ENCODE measurements at places on chromosomes 3 and 15. TPM values are rescaled to one million over a fixed set of nuclear protein-coding genes. Genes with fewer than 3 reads are reported as not detected.
A peak's percentile ranks its signal among the peaks of the same experiment; 100 is the strongest.

GRCh38 chr3:152742368-152743347 is 92.3 kb upstream of the P2RY1 start:
- peaks cover 1% of the 10 kb centered on the region for H3K27me3 ChIP-seq
- H3K4me3 ChIP-seq = no peak overlapping the region
- no peaks in the 10 kb centered on the region for H3K4me1 ChIP-seq
- H3K27ac ChIP-seq = no peak overlapping the region
- H3K36me3 ChIP-seq = no peaks in the 10 kb centered on the region

GRCh38 chr15:29455055-29455454 is 185.4 kb upstream of the NSMCE3 start:
- DNase-seq = no peak
- no peaks in the 10 kb centered on the region for H3K27me3 ChIP-seq
- no peak overlapping the region for H3K27ac ChIP-seq

DNA sequence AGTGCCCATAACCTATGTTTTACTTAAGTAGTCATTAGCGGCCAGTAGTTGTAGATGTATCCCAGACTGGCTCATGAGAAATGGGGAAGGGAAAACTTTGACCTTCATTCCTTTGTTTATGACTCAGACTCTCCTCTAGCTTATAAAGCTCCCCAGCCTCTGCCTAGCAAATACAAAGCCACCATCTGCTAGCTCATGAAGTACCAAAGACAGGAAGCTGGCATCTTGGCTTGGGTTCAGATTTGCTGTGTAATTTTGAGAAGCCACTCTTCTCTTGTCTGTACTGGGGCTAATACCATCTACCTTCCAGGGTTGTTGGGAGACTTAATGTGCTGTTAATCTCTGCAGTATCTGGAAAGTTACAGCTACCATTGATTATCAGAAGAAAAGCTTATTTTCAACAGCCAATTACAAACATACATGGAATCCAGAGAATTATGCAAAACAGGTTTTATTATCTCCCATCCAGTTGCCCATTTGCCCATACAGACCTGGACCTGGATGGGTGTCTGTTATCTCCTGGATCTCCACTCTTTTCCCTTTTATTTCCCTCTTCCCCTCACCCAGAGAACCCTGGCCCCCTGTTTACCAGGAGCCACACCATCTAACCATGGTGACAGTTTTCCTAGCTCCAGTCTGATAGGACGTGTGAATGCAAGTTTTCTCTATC is 153.8 kb downstream of the SEMA6D start:
- no peak overlapping the region for H3K27ac ChIP-seq
- no peak for DNase-seq
- peaks cover 3% of the 10 kb centered on the region for H3K27me3 ChIP-seq
- H3K4me1 ChIP-seq = no peaks in the 10 kb centered on the region

DNA sequence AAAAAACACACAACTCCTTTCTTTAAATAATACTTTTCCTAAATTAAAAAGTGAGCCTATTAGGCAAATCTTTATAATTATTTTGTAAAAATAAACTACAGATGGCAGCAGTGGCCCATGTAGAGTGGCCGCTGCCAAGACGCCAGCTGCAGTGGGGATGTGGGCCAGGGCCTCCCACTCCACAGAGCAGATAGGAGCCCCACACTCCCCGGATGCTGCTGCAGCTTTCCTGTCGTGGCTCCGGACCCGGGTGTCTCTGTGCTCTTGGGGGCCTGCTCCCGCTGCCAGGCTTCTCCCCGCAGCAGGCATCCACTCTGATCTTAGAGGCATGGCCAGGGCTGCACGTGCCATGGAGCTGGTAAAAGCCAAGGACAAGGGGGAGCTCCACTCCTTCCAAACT is 67.5 kb downstream of the PROS1 start:
- H3K4me1 ChIP-seq = no peaks in the 10 kb centered on the region
- no peaks in the 10 kb centered on the region for H3K36me3 ChIP-seq
- no peaks in the 10 kb centered on the region for H3K27me3 ChIP-seq
- no peak for DNase-seq

Gene CHDH
- total RNA-seq = 0.02 TPM

Gene LYZL4
- total RNA-seq = not detected

- peak; percentile 19 for DNase-seq
- H3K27ac ChIP-seq = no peak overlapping the region
- H3K36me3 ChIP-seq = peaks cover 1% of the 10 kb centered on the region
Measured at GRCh38 chr3:13425689-13426088, 5.6 kb upstream of the NUP210 start.

Gene SLC2A2
- total RNA-seq = not detected

Gene TEX55
- total RNA-seq = not detected

- no peaks in the 10 kb centered on the region for H3K36me3 ChIP-seq
- no peak overlapping the region for H3K4me3 ChIP-seq
- H3K27me3 ChIP-seq = no peaks in the 10 kb centered on the region
- no peak for DNase-seq
Measured at GRCh38 chr3:147089286-147089685, 317.1 kb downstream of the ZIC4 start.

GRCh38 chr3:188278717-188279324 is 124.9 kb downstream of the LPP start:
- no peak for DNase-seq
- H3K4me1 ChIP-seq = peaks cover 23% of the 10 kb centered on the region
- peaks cover 2% of the 10 kb centered on the region for H3K36me3 ChIP-seq
- no peak overlapping the region for H3K4me3 ChIP-seq
- H3K27ac ChIP-seq = no peak overlapping the region
- no peaks in the 10 kb centered on the region for H3K27me3 ChIP-seq

Gene CACNA1D
- not detected for total RNA-seq

Gene AQR
- 36.4 TPM for total RNA-seq

- no peak overlapping the region for H3K4me3 ChIP-seq
- no peaks in the 10 kb centered on the region for H3K36me3 ChIP-seq
- H3K27me3 ChIP-seq = no peaks in the 10 kb centered on the region
- no peak for DNase-seq
Measured at GRCh38 chr3:145639003-145639606, 521.9 kb downstream of the PLOD2 start.

Gene CCR4
- 18.8 TPM for total RNA-seq

Gene ZNF774
- total RNA-seq = 1.2 TPM

Gene FAM107A
- not detected for total RNA-seq

DNA sequence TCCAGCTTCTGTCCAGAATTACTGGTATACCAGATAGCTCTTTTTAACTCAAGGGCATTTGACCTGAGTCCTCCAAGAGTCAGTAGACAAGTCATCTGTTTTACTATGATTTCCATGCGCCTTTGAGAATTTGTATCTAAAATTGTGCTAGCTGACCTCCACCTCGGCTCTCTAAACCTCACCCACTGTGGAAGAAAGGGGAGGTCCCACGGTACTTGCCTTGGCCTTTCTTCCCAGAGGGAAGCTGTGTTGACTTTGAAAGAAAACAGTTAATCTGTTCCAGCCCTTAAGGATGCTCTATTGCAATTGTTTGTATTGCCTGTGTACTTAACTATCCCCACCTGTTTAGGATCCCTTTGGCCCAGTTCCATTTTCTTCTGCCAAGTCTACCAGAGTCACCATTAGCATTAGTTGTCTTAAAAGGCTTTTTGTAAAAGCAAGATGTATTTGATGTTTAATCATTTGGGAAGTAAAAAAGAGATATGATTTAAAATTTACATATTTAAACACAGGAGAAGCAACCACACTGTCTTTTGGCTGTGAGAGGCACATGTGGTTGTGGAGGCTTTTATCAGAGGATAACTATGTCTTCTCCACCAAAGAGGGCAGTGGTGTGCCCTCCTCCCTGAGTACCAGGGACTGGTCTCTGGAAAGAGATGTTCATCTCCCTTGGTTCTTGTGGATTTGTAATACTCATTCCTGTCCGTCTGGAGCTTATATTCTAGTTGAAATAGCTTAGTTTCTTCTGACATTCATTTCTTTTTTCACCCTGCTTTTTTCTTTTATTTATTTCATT is 88.8 kb downstream of the CRTC3 start:
- H3K27me3 ChIP-seq = no peaks in the 10 kb centered on the region
- H3K36me3 ChIP-seq = peaks cover 31% of the 10 kb centered on the region
- peaks cover 34% of the 10 kb centered on the region for H3K4me1 ChIP-seq
- DNase-seq = no peak
- H3K4me3 ChIP-seq = no peak overlapping the region
- H3K27ac ChIP-seq = no peak overlapping the region

DNA sequence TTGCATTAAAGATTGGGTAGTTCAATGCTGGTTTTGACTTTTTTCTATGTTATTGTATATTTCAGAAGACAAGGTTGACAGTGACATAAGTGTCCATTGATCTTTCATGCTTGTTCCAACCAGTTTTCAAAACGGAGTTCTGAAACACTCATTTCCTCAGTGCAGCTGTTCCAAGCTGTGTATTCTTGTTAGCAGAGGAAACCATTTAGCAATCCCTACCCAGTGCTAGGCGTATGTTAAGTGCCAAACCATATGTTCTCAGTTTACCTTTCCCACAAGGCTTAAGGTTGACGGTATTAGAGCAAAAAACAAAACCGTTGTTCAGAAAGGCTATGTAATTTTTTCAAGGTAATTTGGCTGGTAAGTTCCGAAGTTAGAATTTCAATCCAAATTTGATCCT is 9.1 kb downstream of the ATOSA start:
- DNase-seq = no peak
- H3K4me1 ChIP-seq = peaks cover 42% of the 10 kb centered on the region
- H3K4me3 ChIP-seq = no peak overlapping the region
- no peaks in the 10 kb centered on the region for H3K27me3 ChIP-seq
- H3K27ac ChIP-seq = no peak overlapping the region
- H3K36me3 ChIP-seq = peaks cover 21% of the 10 kb centered on the region

- H3K4me1 ChIP-seq = peaks cover 8% of the 10 kb centered on the region
- no peak overlapping the region for H3K4me3 ChIP-seq
- H3K27ac ChIP-seq = no peak overlapping the region
- DNase-seq = no peak
- H3K27me3 ChIP-seq = peaks cover 1% of the 10 kb centered on the region
- peaks cover 9% of the 10 kb centered on the region for H3K36me3 ChIP-seq
Measured at GRCh38 chr3:53193466-53194209, 32.6 kb downstream of the PRKCD start.

DNA sequence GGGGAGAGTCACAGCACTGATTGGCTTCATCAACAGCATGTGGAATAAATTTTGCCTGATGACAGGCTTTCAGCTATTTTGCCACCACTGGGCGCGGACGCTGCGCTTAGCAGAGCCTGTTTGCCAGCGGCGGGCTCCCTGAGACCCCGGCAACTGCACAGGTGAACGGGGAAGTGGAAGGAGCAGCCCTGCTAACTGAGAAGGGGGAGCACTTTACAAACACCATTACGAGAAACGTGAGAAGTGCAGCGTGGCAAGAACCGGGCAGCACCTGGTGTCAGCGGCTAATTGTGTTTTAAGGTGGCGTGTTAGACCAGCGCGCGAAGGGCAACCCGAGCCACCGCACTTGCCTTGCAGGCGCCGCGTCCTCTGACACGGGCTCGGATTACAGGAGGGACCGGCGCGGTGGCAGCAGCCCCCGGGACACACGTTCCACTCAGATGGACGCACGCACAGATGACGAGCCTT is 307.8 kb upstream of the ARRDC4 start:
- no peak overlapping the region for H3K4me3 ChIP-seq
- no peak for DNase-seq
- no peaks in the 10 kb centered on the region for H3K4me1 ChIP-seq
- H3K36me3 ChIP-seq = no peaks in the 10 kb centered on the region
- H3K27me3 ChIP-seq = peaks cover 19% of the 10 kb centered on the region

GRCh38 chr3:138025553-138025952 is 15.6 kb downstream of the CLDN18 start:
- DNase-seq = no peak
- no peak overlapping the region for H3K4me3 ChIP-seq
- no peak overlapping the region for H3K27ac ChIP-seq
- H3K27me3 ChIP-seq = peaks cover 3% of the 10 kb centered on the region

- H3K4me3 ChIP-seq = peak overlapping the region; percentile 51
- H3K36me3 ChIP-seq = no peaks in the 10 kb centered on the region
- H3K27ac ChIP-seq = no peak overlapping the region
- peaks cover 11% of the 10 kb centered on the region for H3K4me1 ChIP-seq
Measured at GRCh38 chr3:53495520-53496391, 1.3 kb downstream of the CACNA1D start.

Gene TNFAIP8L3
- 0.14 TPM for total RNA-seq

- H3K4me3 ChIP-seq = no peak overlapping the region
- H3K27me3 ChIP-seq = no peaks in the 10 kb centered on the region
- no peak overlapping the region for H3K27ac ChIP-seq
- no peaks in the 10 kb centered on the region for H3K4me1 ChIP-seq
Measured at GRCh38 chr15:54605043-54605442, 591.7 kb downstream of the RSL24D1 start.

DNA sequence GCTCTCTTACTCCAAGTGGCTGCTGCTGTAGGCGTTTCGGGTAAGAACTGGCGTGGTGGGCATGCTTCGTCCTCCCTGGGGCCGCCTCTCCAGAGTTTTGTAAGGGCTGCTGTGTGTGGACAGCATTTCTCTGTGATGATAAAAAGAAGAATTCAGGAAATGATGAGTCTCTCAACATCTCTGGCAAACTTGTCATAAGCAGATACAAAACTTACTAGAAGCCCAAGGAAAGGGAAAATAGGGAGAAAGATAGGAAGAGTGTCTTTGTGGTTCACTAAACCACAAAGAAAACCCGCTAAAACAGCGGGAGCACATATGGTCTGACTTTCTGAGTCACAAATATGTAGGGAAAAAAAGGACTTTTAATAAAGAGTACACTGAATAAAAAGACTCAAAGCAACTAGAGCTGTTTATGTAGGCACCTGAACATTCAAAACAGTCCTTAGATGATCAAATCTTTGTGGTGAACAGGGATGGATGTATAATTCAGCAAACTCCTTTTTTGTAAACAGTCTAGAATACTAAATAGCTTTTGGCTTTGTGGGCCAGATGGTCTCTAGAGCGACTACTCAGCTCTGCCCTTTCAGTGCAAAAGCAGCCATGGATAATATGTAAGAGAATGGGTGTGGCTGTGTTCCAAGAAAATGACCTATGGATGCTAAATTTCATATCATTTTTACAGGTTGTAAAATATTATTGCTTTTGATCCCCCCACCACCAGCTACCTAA is 60.4 kb upstream of the LMOD3 start:
- H3K36me3 ChIP-seq = peaks cover 40% of the 10 kb centered on the region
- no peak for DNase-seq
- H3K27ac ChIP-seq = no peak overlapping the region
- peaks cover 18% of the 10 kb centered on the region for H3K4me1 ChIP-seq

Gene NSUN3
- 15.5 TPM for total RNA-seq

DNA sequence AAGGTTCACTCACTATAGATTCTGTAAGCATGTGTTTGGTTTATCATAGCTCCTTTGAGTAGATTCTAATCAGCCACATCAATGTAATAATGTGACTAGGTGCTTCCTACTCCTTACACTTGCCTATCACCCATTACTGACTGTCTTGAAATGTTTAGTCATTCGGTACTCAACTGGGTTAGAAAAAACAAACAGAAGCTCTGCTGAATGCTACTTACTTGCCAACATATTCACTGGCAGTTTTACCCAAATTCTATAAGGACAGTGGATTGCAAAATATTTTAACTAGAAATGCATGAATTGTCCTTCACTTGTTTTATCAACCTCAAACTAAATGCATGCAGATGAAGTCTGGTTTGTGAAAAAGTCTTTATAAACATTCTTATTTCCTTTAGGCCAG is 352.1 kb upstream of the ALCAM start:
- H3K36me3 ChIP-seq = no peaks in the 10 kb centered on the region
- H3K27me3 ChIP-seq = no peaks in the 10 kb centered on the region
- H3K27ac ChIP-seq = no peak overlapping the region
- H3K4me3 ChIP-seq = no peak overlapping the region
- no peak for DNase-seq

All from activated CD8-positive, alpha-beta T cell treated with anti-CD3 and anti-CD28 coated beads for 36 hours (primary cell).